ENCODE measurements at places on chromosomes 12 and 14.
A peak's percentile ranks its signal among the peaks of the same experiment; 100 is the strongest.

DNA sequence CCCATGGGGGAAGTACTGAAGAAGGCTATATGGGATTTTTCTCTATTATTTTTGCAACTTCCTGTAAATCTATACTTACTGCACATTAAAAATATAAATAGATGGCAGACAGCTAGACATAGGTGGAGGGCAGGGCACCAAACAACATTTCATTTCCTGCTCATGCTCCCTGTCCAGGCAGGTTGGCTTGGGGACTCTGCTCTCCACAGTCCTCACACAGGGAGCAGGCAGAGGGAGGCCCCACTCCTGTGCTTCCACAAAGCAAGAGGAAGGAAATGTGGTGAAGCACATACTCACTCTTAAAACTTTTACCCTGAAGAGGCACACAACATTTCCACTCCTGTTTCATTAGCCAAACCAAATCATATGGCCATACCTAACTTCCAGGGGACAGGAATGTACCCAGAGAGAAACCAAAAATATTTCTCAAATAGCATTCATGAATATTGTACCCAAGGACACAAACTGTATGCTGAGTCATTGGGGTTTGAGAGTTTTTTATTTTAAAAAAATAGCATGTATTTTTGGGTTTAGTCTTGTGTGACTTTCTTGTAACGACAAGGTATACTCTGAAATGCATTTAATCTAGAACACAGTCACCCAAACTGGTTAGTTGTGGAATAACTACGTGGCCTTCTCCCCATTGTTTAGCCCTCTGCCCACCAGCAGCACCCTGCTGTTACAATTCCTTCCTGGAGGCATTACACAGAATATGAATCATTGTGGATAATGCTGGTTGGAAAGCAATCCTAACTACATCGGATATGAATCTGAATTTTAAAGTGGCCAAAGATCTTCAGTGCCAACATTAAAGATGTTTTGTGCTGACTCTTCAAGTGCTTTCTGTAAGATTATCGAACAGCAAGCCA is 40.9 kb downstream of the RTN1 start:
- DNase-seq = no peak

- no peak for DNase-seq
Observed at GRCh38 chr12:122060081-122060501, 18.5 kb upstream of the MLXIP start.

GRCh38 chr12:101703487-101703886 is 6.0 kb downstream of the CHPT1 start:
- no peak for DNase-seq

- no peak for DNase-seq
Observed at GRCh38 chr14:94115631-94116030, 5.1 kb downstream of the IFI27 start.

GRCh38 chr14:40494483-40494882 is 1062.2 kb upstream of the FBXO33 start:
- no peak for DNase-seq

DNA sequence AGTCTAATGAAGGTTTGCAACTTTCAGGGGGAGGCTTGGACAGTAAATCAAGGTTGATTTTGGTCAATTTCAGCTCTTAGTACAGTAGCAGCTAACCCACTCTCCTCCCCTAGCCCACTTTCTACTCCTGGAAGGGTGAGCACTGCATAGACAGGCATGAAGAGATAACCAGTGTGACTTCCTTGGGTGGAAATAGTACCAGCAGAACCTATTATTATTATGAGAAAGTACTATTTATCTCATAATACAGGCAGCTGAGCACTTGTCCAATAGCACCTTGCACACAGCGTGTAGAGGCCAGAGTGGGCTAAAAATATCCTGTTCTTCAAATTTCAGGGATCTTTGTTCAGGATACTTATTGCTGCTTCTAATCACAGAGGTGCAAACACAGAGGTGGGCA is 96.2 kb upstream of the FKBP4 start:
- no peak for DNase-seq

DNA sequence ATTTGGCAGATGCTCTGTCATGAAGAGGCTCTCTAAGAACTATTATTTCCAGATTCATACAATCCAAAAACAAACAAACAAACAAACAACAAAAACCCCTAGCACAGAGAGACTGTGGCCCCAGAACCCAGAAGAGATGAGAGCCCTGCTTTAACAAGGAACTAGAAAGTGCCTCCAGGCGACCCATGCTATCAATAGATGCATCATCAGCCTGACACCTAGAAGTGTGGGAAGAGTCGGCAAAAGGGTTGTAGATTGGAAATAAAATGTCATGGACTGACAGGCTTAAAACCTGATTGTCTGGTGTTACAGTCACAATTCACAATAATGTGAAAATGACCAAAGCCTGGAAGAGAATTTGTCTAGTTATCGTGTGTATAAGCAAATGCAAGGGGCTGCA is 50.6 kb upstream of the FLRT2 start:
- no peak for DNase-seq

DNA sequence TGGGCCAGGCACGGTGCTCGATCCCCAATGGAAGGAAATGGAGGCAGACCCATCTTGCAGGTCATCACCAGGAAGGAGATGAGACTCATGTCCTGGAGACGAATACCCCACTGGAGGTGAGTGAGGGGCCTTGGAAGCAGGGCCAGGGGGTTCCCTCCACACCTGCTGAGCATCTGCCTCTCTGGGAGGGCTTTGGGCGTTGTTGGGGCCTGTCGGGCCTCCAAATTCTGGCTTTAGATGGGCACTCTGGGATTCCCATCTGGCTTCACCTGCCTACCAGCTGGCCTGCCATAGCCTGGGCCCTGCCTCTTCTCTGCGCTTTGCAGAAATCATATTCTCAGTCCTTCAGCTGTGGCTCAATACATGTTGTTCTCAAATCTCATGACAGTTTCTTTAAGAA is 13.9 kb downstream of the RTL1 start:
- DNase-seq = no peak

GRCh38 chr14:71467361-71467811 is 464.8 kb upstream of the RGS6 start:
- DNase-seq = no peak

DNA sequence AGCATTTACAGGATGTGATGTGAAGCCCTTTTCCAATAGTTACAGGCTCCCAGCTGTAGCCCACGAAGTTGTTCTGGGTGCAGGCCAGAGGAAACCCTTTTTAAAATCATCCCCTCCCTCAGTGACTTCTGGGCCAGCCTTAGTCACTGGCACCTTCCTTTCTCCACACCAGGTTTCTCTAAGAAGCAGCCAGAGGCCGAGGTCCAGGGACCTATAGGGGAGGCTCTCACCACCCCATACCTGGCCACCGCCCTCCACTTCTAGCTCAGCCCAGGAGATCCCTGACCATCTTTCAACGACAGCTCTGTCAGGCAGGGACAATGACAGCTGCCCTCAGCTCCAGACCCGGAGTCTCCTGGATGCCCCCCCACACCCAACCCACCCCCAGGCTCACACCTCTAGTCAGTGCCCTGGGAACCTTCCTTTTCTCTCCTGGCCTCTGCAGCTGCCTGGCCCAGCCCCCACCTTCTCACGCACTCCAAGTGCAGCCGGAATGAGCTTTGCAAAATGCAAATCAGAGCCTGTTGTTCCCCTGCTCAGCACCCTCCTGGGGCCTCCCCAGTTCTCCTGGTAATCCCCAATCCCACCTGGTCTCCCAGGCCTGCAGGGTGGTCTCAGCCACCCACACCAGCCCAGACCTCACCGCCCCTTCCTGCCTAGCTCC is 46.7 kb downstream of the TESC start:
- no peak for DNase-seq

GRCh38 chr12:25433024-25433423 is 120.1 kb downstream of the LMNTD1 start:
- no peak for DNase-seq

DNA sequence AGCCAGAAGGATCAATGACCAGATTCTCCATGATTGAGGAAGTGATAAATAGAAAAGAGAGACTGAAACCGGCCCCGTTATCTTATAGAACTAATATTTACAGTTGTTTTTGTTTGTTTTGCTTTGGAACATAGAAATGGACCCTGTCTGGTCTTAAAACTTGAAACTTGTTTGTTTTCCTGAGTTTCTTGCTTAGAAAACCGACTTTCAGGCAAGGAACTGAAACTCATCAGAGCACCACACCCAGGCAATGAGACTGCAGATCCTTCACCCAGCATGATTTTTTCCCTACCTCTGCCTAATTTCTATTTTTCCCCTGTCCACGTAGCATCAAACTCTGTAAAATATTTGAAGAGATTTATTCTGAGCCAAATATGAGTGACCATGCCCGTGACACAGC is 10.6 kb upstream of the CLEC12A start:
- DNase-seq = no peak

DNA sequence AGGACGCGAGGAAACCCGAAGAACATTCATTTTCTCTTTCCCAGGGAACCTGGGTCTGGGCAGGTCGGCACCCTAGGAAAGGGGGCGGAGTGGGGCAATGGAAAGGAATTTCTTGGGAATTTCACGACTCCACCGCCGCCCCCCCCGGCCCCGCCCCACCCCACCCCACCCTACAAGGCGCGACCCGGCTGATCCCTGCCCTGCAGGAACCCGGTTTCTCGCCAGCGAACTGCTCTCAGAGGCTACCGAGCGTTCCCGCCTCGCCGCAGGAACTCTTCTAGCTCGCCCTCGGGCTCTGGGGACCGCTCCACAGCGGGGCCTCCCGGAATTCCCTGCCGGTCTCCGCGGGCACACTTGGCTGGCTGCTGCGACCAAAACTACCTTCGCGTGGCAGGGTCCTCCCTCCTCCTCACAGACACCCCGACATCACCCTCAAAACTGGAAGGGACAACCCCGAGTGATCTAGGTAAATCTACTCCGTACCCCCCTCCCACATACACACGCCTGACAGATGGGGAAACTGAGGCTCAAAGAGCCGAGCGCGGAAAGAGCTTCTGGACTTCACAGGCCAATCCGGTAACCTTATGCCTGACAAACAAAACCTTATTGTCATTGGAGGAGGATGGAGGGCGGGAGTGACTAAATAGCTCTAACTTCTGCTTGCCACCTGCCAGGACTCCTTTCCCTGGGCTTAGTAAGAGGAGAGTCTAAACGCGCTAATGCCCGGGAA is 785 bp upstream of the ACTN1 start:
- DNase-seq = peak; percentile 86

GRCh38 chr14:101873991-101874390 is 90.4 kb upstream of the DYNC1H1 start:
- no peak for DNase-seq

DNA sequence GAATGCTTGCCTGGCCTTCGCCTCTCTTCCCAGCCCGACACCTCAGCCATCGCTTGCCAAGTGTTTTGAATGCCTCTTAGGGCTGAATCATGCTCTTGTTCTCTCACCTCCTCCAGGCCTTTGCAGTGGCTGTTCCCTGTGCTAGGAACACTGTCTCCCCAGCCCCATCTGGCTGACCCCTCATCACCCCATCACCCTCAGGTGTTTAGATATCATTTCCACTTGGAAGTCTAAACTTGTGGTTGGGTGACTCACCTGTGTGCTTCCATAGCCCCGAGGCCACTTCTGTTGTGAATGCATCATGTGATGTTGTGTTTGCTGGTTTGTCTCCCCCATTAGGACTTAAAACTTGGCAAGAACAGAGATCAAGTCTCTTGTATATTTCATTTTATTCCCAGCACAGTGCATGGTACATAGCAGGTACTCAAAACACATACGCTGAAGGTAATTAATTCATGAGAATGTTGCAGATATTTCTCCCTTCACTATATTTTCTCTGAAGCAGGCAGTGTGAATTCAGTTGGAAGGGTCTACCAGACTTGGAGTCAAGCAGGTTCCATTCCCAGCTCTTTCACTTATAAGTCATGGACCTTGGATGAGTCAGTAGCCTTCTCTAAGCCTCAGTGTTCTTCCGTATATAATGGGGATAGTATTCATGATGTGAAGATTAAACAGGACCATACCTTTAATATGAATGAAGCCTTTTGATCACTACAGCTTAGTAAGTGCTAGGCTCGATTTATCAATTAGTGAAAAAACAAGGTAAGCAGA is 67.8 kb downstream of the HRK start:
- DNase-seq = no peak

GRCh38 chr14:41457393-41457792 is 149.3 kb upstream of the LRFN5 start:
- DNase-seq = no peak

DNA sequence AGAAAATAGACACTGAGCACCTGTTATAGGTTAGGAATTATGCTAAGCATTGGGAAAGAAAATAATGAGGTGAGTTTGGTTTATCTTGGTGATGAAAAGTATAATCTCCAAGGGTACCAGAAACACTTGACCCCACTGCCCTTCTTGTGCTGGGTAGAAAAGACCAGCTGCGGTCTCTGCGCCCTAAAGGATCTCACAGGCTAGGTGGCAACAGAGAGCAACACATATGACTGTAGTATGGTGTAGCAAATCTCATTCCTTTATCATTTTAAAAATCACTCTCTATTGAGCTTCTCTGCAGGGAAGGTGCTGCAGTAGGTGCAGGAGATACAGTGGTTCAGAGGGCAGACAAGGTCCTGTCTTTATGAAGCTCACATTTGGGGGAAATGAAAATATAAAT is 26.1 kb downstream of the NRXN3 start:
- DNase-seq = no peak

DNA sequence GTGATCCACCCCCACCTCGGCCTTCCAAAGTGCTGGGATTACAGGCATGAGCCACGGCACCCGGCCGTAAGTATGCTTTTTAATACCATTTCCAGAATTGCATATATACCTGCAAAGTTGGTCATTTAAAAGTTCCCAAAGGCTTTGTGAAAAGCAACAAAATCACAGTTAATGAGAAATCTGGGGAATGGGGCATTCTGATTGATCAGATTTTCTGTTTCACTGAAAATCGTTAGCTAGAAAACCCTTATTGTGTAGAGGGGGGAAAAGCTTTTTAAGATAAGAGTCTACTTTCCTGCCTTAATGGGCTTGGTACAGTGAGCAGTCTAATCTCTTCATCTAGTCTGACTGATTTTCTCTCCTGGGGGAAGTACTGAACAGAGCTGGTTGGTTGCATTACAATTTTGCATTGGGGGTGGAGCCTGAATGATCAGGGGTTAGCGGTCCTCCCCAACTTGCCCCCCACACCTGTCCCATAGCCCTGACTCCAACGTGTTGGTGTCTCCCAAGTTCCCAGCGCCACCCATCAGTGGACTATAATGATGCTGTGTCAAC is 23.8 kb downstream of the IL31 start:
- DNase-seq = no peak

- DNase-seq = no peak
Observed at GRCh38 chr12:131984334-131984733, 34.6 kb downstream of the EP400 start.

- no peak for DNase-seq
Observed at GRCh38 chr14:105941226-105942166, 415.1 kb downstream of the TMEM121 start.

GRCh38 chr14:71113376-71113775 is 206.1 kb downstream of the PCNX1 start:
- no peak for DNase-seq

DNA sequence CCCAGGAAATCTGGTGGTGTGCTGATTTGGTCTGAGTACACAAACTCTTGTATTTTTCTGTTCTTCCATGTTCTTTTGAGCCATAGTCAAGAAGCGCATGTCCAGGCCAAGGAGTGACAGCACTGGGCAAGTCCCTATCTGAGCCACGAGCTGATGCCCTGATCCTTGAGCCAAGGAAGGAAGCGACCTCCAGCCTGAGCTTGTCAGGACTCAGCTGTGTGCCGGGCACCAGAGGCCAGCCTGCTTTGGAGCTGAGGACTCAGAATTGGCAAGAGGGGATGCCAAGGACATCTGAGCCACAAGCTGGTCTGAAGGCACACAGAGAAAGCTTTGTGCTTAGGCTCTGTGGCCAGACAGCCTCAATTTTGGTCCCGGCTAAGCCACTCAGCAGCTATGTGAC is 52.6 kb downstream of the GALNT16 start:
- DNase-seq = no peak

GRCh38 chr14:33103966-33104365 is 165.3 kb downstream of the NPAS3 start:
- no peak for DNase-seq

Measured in HTR-8/SVneo (cell line).